ENCODE measurements at places on chromosomes 3 and 15. TPM values are rescaled to one million over a fixed set of nuclear protein-coding genes. Genes with fewer than 3 reads are reported as not detected.

The DAZL gene
- total RNA-seq = not detected

The NT5DC2 gene
- total RNA-seq = 74.6 TPM

The GOLGA6L7 gene
- total RNA-seq = not detected

The APOD gene
- total RNA-seq = not detected

DNA sequence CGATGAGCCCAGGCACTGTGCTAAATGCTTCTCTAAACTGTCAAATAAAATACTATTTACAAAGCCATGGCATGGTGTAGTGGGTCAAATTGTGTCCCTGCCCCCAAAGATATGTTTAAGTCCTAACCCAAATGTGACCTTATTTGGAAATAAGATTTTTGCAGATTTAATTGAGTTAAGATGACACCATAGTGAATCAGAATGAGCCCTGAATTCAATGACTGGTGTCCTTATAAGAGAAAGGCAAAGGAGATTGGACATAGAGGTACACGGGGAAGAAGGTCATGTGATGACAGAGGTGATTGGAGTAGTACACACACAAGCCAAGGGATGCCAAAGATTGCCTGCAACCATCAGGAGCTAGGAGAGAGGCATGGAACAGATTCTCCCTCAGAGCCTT is 121.6 kb upstream of the VEPH1 start:
- no peak for DNase-seq
- no peak overlapping the region for H3K27ac ChIP-seq
- no peaks in the 10 kb centered on the region for H3K27me3 ChIP-seq
- no peaks in the 10 kb centered on the region for H3K4me1 ChIP-seq
- no peak overlapping the region for H3K4me3 ChIP-seq

DNA sequence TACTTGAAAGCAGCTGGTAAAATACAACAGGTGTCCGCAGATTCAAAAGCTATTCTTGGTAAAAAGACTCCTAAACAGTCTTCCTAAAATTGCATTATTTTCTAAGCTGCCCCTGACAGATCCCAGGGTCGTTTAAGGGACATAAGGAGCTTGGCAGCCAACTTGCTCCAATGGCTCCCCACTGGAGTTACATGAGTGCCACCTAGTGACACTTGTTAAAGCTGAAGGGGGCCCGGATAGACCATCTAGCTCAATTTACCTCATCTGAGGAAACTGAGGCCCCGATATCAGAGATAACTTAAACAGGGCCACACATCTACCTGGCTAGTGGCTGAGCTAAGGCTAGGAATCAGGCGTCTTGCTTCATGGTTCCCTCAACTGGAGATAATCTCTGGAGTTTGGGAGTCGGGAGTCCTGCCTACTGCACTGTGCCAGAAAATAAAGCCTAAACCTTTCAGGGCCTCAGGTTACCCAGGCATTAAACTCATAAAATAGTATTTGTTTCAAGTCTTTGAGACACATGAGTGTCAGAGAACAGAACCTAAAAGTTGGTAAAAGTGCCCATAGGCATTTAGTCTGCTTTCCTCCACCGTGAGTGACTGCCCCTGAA is 6.5 kb upstream of the TBC1D23 start:
- H3K4me1 ChIP-seq = peaks cover 9% of the 10 kb centered on the region
- H3K27me3 ChIP-seq = no peaks in the 10 kb centered on the region
- no peaks in the 10 kb centered on the region for H3K36me3 ChIP-seq
- no peak overlapping the region for H3K4me3 ChIP-seq
- no peak overlapping the region for H3K27ac ChIP-seq
- DNase-seq = peak; percentile 50

- H3K36me3 ChIP-seq = no peaks in the 10 kb centered on the region
- no peaks in the 10 kb centered on the region for H3K4me1 ChIP-seq
These were observed 132.8 kb upstream of the NPHP3 start for GRCh38 chr3:132854856-132855535.

- no peak for DNase-seq
- no peaks in the 10 kb centered on the region for H3K36me3 ChIP-seq
- peaks cover 40% of the 10 kb centered on the region for H3K4me1 ChIP-seq
- peak overlapping the region; percentile 68 for H3K27ac ChIP-seq
These were observed 255.3 kb upstream of the ZPLD1 start for GRCh38 chr3:102179326-102180177.

DNA sequence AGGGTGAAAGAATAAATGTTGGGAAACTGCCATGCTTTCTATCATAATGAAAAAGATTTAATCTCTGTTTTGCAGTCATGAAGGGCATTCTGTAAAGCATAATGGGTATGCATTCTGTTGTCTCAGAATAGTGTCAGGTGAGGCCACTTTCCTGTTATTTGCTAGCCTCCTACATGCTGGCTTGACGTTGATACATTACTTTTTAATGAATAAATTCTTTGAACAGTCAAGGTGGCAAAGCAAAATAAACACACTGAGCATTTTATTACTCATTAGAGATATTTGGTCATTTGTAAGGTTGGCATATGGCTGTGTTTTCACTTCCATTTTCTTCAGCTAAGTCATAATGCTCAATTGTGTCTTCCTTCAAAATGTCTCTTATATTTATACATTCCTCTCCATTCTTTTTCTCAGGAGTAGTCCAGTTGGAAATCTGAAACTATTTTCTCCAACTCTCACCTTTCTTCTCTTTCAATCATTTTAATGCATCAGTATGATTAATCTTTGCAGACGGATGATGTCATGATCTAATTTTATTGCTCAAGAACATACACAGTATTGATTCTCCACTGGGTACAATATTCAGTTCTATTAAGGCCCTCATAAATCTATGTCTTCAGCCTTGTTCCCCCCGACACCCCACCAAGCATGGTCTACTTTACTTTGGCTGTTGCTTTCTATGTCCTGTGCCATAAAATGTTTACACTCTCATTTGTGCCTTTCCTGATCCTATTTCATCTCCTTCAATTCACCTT is 290.7 kb downstream of the GBE1 start:
- H3K27ac ChIP-seq = no peak overlapping the region
- H3K27me3 ChIP-seq = no peaks in the 10 kb centered on the region
- no peak overlapping the region for H3K4me3 ChIP-seq
- DNase-seq = no peak
- no peaks in the 10 kb centered on the region for H3K4me1 ChIP-seq

DNA sequence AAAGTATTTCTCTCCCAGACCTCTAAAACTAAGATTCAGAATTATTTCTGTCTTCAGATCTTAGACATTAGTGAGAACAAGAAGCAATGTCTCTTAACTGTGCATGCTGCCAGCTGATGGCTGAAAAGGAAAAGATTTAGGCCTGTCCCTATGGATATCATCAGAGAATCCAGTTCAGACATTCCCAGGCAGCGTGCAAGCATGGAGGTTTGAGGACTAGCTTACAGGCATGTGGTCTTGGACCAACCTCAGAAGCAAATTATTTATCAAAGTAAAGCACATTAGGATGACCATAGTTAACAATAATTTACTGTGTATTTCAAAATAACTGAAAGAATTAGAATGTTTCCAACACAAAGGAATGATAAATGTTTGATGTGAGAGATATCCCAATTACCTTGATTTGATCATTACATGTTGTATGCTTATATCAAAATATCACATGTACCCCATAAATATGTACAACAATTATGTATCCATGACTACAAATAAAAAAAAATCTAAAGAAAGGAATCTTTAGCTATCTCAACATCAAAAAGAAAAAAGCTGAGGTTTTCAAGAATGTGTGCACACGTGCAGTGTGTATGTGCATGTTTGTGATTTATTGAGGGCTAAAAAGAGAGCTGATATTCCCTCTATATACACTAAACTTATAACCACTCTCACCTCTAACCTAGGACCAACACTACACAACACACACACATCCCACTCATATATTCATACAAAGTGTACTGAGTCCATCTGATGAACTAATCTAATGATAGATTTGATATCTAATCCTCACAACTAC is 108.9 kb upstream of the THBS1 start:
- no peak overlapping the region for H3K27ac ChIP-seq
- H3K27me3 ChIP-seq = no peaks in the 10 kb centered on the region
- H3K36me3 ChIP-seq = no peaks in the 10 kb centered on the region
- no peak overlapping the region for H3K4me3 ChIP-seq
